Stimulated activated CD8-positive, alpha-beta memory T cell treated with anti-CD3 and anti-CD28 coated beads, Interleukin-15, amount 100 ng/mL, for 1 hour (primary cell): ENCODE measurements at places on chromosomes 6 and 20.

DNA sequence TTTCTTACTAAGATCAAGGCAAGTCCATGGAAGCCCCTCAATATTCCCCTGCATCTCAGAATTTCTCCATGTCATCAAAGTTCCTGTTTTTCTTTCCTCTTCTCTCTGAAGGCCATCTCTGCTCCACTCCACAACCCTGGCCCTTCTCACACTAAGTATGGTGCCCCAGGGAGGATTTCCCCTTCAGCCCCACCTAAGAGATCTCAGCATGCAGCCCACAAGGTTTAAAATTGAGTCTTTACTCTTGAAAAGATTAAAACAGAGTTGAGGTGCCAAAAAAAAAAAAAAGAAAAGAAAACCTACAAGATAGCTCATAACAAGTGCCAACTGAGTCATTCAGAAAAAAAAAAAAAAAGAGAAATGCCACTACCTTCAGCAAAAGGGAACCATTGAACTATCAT, 36.5 kb upstream of the TNFAIP3 start:
- DNase-seq = no peak

DNA sequence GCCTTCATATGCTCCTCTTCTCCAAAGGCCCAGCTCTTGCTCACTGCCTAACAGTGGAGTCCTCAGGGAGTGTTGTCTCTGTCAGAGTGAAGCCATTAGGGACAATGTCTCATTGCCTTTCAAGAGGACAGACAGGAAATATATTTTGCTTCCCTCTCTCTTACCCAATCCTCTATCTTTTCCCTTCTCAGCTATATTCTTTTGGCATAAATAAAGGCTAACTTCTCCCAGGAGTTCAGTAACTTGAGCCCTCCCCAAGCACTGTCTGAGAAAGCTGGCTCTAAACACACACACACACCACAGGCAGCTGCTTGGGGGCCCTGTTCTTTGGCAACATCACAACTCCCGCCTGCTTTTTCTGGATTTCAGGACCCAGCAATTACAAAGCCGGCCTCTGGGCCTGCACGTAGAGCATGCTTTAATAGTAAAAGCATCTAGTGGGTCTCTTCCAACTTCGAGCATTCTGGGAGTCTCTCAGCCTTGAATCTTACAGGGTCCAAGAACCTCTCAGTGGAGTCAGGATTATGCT, 34.7 kb upstream of the LAMA4 start:
- no peak for DNase-seq

GRCh38 chr20:8640461-8640860, 428.4 kb upstream of the PLCB4 start:
- no peak for DNase-seq

- no peak for DNase-seq
Observed at GRCh38 chr6:52160472-52161104, 25.6 kb upstream of the IL17A start.

DNA sequence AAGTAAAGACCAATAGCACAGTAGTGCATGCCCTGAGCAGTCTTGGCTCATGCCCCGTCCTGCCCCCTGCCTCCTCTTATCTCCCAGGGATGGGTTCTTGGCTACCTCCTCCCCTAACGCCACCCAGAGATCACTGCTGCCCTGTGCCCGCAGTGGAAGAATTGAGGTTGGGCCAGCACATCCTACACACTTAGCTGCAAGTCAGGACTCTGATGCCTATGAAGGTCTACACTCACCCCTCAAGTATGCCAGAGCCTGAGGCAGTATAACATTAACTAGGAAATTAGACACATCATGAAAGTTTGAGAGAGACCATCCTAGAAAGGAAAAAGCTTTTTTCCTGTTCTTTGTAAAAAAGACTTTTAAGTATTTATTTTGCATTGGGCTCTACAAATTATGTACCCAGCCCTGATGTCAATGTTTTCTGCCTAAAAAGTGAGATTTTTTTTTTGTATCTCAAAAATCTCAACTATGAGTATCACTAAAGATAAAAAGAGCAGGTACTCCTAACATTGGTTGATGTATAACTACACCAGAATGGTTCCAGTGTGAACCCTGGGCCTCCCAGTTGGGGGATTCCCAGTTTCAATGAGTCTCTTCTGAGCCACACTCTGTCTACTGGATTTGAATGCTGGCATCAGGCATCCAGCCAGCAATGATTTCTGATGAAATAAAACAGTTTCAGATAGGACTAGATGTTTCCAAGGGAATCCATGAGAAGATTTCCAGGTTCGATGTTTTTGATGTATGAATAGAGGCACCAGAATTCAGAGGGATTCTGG, 115.4 kb downstream of the ISM1 start:
- no peak for DNase-seq

DNA sequence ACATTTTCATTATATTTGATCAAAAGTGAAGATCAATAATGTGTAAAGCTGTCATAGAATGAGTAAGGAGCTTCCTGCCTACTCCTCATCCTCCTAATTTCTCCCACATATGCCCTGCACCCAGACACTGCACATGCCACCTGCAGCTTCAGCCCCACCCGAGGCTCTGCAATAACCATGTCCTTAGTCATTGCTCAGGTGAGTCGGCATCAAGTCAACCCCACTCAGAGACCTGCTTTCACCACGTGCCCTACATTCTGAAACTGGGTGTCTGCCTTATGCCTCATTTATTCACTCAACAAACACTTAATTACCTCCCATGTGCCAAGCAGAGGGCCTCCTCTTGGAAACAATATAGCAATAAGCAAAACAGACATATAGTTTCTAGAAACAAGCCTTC, 15.4 kb upstream of the TNFAIP3 start:
- DNase-seq = no peak

- DNase-seq = no peak
Observed at GRCh38 chr6:122180132-122180531, 219.3 kb upstream of the HSF2 start.

DNA sequence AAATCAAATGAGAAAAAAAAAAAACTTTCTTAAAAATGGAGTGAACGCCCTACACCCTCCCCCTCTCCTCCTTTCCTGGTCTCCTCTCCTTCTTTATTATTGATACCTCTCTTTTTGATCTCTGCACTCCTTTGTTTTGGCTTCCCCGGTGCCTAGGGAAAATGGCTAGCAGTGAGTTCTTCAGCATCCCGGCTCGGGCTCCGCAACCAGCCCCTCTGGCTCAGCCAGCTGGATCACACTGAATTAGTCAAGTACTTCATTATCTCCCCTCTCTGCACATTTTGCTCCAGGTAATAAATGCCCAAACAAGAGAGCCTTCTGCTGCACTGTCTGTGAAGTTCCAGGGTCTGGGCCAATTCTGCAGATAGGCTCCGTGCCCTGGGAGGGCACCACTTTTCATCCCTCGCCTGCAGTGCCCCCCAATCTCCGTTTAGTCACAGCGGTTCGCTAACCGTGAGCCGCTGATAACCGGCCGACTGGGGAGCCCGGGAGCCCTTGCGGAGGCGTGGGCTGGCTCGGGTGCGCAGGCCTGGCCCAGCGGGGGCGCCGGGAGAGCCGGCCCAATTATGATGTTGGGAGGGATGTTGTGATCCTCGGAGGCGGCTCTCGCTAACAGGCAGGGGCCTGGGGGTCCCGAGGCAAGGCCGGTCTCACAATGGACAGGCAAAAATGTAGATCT, 301.9 kb downstream of the TFAP2A start:
- no peak for DNase-seq

DNA sequence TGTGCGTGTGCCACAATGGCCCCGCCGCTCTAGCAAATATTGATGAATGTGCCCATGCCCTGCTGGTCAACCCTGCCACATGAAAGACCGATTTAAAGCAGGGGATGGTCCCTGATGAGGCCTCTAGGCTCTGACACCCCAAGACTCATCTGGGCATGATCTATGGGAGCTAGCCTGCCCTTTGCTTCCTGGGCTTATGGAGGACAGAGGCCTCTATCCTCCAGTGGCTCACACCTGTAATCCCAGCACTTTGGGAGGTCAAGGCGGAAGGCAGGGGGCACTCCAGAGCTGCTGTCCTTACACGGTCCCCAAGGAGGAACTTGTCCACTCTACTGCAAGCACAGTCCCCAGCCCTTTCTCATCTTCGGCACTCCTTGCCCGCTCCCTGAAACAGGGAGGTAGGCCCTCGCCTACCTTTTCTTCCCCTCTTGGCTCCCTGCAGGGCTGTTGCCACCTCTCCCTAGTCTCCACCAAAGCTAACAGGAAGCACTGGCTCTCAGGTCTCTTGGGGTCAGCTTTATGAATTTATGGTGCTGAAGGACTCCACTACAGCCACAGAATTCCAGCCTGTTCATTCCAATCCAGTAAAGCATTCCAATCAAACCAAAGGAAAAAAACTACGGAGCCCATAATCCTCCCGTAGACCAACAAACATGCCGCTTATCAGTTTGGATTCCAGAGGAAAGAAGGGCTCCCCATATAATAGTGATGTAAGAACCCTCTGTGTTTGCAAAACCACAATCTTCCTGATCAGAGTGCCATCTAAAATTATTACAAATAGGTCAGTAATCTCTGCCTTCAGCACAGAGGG, 48.7 kb upstream of the FOXQ1 start:
- no peak for DNase-seq

GRCh38 chr6:156260815-156261214, 516.4 kb upstream of the ARID1B start:
- no peak for DNase-seq

DNA sequence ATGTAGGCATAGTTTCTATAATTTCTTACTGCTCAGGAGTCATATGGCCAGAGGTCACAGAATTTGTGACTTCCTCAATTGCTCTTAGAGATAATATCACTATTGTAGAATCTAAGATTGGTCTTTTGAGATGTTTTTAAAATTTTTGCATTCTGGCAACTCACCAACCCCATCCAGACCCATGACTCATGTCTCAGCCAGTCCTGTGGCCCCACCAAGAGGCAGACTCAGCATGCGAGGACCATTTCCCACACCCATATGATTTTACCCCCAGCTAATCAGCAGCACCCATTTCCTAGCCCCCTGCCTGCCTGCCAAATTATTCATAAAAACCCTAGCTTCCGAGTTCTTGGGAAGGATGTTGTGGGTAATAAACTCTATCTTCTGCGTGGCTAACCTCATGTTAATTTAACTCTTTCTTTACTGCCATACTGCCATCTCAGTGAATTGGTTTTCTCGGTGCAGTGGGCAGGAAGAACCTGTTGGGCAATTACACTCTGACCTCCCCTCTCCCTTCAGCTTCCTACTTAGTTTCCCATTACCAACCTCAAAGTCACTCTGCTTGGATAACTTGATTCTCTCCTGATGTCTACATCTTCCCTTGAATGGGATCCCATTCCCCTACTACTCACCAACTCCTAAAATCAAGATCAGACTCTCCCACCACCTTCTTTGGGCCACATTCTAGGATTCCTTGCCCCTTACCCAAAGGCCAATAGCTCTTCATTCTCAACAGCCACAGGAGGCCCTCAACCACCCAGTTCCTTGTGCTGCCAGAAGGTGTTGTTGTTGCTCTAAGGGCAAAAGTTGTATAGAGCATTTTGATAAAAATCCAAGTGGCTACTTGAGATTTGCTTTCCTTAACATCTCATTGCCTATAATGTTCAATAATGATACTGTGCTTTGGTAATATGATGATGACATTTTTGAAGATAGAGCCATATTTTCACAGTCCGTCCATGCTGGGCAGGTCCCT, 16.2 kb upstream of the IYD start:
- DNase-seq = no peak

GRCh38 chr6:164188861-164189260, 774.3 kb downstream of the QKI start:
- DNase-seq = no peak

DNA sequence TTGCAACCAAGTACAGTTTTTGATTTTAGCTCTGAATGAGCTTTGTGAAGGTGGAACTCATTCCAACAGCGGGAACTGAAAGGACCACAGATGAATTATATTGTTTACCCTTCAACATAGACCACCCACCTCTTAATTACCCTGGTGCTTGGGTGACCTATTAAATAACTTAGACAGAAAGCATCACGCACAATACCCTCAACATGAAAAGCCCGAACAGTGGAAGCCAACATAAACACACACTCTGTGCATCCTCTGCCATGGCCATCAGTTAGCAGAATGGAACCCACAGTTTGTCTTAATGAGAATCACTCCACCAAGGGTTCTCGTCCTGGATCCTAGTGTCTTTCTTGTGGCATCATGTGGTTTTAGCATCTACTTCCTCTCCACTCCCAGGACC, 60.5 kb downstream of the FOXF2 start:
- no peak for DNase-seq

- DNase-seq = no peak
Observed at GRCh38 chr20:16125816-16126215, 447.4 kb downstream of the KIF16B start.

GRCh38 chr6:1535295-1535694, 74.4 kb upstream of the FOXC1 start:
- peak; percentile 16 for DNase-seq

- no peak for DNase-seq
Observed at GRCh38 chr6:88449770-88450169, 283.6 kb upstream of the CNR1 start.

DNA sequence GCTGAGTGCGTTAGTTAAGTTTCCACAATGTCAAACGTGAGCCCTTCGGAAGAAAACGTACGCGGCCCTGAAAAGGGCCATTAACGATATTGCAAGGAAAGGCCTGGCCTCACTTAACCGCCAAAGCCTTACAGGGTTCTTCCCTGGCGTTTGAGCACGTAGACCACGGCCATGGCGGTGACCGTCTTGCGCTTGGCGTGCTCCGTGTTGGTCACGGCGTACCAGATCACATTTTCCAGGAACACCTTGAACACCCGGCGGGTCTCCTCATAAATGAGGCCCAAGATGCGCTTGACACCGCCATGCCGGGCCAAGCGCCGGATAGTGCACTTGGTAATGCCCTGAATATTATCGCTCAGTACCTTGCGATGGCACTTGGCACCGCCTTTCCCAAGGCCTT, 118.4 kb upstream of the BTN3A2 start:
- DNase-seq = no peak

DNA sequence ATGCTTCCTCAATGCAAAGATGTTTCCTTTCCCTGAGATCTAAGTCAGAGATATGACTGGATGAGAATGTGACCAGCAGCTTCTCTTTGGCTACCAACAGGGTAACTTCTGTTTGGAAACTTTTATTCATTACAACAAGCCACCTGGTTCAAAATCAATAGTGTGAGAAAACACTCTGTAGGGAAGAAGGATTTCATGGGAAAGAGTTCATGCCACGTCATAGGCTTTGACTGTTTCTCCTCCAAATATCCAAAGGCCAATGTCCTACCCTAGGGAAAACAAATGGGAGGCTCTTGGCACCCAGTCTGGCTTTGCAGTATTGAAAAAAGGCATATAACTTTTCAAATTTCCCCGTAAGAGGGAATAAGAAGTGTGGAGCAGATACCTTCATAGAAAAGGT, 245.5 kb downstream of the FNDC1 start:
- no peak for DNase-seq
